ENCODE measurements at places on chromosomes 5 and 9.

DNA sequence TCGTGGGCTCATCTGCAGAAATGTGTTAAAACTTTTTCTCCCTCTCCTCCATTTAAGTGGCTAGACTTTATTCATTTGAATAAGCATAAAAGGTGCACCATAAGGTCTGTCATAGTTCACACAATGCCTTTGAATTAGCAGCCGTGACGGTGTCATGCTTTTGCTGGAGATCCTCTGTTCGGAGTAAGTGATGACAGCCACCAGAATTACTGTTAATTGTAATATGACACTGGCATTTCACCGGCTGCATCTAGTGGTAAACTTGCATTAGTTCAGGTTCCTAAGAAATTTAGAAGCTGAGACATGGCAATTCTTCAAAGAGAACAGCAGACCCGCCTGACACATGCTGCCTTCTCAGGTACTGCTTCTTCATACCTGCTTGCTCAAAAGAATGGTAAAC, 241.7 kb downstream of the EBF1 start:
- no peak for DNase-seq

GRCh38 chr5:88195636-88196035, 73.0 kb downstream of the TMEM161B start:
- DNase-seq, result no peak

- DNase-seq, result no peak
Measured at GRCh38 chr9:33102551-33103210, 26.2 kb upstream of the SMU1 start.

- no peak for DNase-seq
Measured at GRCh38 chr5:73901455-73901854, 275.5 kb downstream of the ARHGEF28 start.

- peak; percentile 66 for DNase-seq
Measured at GRCh38 chr5:154221371-154221896, 30.9 kb downstream of the GALNT10 start.

- DNase-seq, result no peak
Measured at GRCh38 chr9:127664678-127665507, 41.9 kb upstream of the CFAP157 start.

GRCh38 chr5:120134944-120135343, 329.2 kb upstream of the PRR16 start:
- DNase-seq, result no peak

GRCh38 chr5:68928617-68929302, 165.1 kb upstream of the SLC30A5 start:
- no peak for DNase-seq

GRCh38 chr5:151637676-151638075, 46.5 kb upstream of the FAT2 start:
- DNase-seq, result no peak

DNA sequence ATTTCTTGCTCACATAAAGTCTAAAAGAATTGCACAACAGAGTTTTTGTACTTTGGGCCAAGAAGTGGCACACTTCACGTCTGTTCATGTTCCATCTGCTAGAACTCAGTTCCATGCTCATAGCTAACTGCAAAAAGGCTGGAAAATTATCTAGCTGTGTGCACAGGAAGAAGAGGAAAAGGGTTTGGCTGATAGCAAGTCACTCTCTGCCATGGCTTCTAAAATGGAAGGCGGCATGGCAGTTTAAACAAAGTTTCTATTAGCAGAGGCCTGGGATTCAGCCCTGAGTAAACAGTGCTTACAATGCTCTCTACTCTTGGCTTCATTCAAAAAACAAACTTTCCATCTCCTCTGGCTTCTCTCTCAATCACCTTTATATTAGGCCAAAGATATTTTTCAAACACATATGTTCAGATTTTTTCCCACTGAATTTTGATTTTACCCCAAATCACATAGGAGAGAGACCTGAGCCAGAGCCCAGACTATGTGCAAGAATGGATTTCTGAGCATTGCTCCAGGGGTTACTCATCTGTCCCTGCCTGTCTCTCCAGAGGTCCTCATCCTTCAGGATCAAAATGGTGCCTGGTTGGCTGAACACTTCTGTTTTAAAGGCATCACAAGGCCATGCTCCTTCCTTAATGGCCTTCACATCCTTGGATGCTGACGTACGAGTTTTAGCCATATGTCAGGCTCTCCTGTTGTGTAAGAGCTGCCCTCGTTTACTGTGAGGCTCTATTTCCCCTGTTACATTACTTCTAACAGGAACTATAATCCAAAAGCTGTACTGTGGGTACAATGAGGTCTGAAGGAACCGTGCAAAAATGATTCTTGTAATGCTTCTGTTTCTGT, 226.6 kb downstream of the SAXO1 start:
- no peak for DNase-seq

DNA sequence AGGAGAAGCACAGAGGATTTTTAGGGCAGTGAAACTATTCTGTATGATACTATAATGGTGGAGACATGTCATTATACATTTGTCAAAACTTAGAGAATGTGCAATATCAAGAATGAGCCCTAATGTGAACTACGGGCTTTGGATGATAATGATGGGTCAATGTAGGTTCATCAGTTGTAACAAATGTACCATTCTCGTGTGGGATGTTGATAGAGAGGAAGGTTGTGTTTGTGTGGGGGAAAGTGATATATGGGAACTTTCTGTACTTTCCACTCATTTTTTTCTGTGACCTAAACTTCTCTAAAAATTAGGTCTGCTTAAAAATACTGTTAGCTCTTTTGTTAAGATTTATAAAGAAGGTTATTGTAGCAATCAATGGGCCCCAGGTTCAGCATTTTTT, 138.9 kb downstream of the SPATA31D1 start:
- no peak for DNase-seq

- DNase-seq, result no peak
Measured at GRCh38 chr9:9747787-9748186, 865.0 kb downstream of the PTPRD start.

- DNase-seq, result peak; percentile 77
Measured at GRCh38 chr5:55936100-55936693, 58.6 kb downstream of the IL6ST start.

DNA sequence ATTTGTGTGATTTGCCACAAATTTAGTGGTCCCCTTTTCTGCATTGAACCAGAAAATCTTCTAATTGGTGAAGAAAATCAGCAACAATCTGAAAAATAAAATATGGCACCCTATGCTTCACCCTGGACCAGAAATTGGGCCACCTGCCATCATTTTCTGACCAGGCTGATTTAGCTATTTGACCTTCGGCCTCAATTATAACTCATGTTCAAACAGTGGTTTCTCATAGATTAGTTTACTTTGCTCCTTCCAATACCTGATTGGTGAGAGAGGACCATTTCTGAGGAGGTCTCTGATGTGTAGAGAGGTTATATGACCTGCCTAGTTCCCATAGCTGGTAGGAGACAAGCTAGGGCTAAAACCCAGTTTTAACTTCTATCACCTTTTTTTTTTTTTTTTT, 59.0 kb downstream of the PTTG1 start:
- no peak for DNase-seq

GRCh38 chr5:97297063-97297703, 114.1 kb upstream of the RIOK2 start:
- DNase-seq, result peak; percentile 41

GRCh38 chr5:35926389-35927051, 11.9 kb downstream of the CAPSL start:
- DNase-seq, result no peak

DNA sequence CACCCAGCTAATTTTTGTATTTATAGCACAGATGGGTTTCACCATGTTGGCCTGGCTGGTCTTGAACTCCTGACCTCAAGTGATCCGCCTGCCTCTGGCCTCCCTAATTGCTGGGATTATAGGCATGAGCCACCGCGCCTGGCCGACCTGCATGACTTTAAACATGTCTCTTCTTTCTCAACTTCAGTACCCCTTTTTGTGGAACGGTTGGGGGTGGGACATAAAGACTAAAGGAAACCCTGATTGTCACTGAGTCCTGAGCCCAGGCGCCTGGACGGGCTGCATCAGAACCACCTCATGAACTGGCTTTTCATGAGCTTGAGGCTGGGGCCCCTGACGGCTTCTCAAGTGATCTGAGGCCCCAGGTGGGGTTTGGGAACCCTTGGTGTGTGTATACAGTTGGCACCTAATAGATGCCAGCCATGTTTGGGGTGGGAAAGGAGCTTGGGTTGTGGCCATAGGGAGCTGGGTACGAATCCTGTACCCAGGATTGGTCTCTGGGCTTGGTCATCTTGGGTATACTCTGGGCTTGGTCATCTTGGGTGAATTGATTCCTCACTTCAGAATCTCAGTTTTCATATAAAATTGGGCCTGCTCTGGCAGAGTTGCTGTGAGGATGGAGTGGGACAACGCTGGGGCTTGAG, 2.2 kb downstream of the GRK6 start:
- DNase-seq, result no peak

DNA sequence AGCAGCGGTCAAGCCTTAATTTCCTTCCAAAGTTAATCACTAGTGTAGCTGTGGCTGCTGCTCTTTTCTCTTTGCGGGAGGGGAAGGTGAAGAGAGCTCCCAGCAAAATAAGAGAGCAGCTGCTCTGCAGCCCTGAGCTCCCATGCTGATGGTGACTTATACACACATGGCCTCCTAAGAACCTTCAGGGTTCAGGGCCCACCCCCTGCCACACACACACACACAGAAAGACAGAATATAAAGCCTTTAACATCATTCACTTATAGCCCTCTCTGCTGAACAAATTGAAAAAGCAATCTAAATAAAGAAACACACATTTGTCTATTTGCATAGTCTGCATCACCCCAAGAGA, 43.6 kb downstream of the GAS1 start:
- no peak for DNase-seq

GRCh38 chr9:134619448-134619982, 22.1 kb upstream of the COL5A1 start:
- peak; percentile 21 for DNase-seq

DNA sequence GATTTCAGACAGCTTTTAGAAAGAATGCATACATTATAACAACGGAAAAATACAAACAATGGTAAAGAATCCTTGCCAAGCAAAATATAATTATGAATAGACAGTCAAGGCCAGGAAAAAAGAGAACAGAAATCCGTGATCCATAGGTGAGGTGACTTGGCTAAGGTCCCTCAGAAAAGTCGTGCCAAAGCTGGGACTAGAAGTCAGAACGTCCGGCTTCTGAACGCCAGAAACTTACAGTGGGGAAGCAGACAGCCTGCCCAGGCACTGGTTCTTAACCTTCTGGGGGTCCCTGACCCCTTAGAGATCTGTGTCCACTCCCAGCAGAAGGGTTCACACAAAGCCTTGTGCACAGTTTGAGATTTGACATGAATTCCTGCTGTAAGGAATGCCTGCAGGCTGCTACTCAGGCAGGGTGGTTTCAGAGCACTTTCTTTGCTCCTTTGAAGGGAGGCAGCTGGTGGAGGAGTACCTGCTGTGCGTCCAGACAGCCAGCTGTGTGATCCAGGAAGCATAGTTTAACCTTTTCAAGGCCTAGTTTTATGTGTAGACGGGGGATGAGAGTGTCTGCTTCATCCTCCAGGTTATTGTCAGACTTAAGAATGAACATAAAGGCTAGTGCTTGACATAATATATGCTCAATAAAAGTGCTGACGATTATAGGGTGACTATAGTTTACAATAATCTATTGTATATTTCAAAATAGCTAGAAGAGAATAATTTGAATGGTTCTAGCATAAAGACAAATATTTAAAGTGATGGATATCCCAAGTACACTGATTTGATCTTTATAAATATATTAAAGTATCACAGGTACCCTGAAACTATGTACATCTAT, 852 bp downstream of the ARHGEF37 start:
- DNase-seq, result no peak

- no peak for DNase-seq
Measured at GRCh38 chr9:109776391-109776790, 3.6 kb upstream of the PALM2AKAP2 start.

DNA sequence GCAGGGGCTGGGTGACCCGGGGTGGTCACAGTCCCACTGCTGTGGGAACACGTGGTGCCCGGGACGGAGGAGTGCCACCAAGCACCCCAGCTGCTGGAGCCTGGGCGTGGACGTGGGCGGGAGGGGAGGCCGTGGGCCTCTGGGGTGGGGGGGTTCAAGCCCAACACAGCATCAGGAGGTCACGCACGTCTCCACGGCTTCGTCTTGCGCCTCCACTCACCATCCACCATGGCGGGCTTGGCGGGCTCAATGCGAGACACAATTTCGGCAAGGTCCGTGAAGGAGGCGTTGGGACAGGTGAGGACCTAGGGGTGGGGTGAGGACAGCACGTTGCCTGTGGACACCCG, 2.2 kb upstream of the NSMF start:
- DNase-seq, result no peak

- no peak for DNase-seq
Measured at GRCh38 chr5:1919209-1919566, 36.5 kb upstream of the IRX4 start.

- DNase-seq, result no peak
Measured at GRCh38 chr9:3647652-3648051, 121.9 kb upstream of the RFX3 start.

DNA sequence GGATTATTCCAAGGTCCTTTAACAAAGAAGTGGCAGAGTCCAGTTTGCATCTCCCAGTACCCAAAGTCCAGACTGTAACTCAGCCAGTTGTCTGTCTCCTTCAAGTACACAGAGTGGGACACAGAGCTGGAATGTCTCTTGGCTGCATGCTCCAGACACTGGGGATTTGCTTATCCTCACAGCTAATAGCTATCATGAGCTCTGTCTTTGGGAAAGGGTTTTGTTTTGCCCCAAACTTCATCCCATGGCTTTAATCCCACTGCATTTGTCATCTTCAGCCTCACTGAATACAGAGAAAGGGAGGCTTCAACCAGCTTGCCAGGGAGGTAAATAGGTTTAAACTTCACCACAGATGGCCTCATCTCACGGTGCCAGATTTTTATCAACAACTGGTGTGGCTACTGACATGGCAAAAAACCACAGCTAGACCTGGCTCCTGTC, 412.2 kb upstream of the SLC24A2 start:
- no peak for DNase-seq

DNA sequence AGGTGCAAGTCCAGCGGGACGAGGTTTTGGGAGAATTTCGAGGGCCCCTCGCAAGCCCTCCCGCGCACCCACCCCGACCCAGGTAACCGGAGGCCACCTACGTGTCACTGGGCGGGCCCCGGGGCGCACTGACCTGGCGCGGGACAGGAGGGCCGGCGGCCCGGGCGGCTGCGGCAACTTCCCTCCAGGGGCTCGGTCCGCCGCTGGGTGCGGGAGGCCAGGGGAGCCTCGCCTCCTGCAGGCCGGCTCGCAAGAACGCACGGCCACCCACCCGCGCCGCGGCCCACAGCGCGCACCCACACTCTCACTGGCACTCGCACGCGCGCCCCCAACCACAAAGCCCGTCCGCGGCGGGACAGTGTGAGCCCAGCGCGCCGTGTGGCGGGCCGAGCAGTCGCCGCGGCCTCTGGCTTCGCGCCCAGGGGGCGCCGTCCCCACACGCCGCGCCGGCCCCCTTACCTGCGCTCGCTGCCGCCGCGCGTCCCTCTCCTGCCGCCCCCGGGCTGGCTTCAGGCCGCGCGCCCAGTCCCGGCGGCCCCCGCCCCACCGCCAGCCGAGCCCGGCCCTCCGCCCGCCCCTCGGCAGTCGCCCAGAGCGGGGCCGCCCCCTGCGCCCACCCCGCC, 451 bp downstream of the LPAR1 start:
- peak; percentile 68 for DNase-seq

GRCh38 chr9:105142406-105143135, 101.9 kb upstream of the SLC44A1 start:
- DNase-seq, result no peak

GRCh38 chr5:52987711-52988331, 1.3 kb upstream of the ITGA2 start:
- DNase-seq, result no peak

All from left hindlimb (tissue), 1 donor.